ENCODE measurements at places on chromosomes 7 and 10.

GRCh38 chr10:111139567-111139966, 62.7 kb downstream of the ADRA2A start:
- no peak for DNase-seq

- no peak for DNase-seq
Measured at GRCh38 chr10:17365402-17365801, 89.0 kb downstream of the ST8SIA6 start.

DNA sequence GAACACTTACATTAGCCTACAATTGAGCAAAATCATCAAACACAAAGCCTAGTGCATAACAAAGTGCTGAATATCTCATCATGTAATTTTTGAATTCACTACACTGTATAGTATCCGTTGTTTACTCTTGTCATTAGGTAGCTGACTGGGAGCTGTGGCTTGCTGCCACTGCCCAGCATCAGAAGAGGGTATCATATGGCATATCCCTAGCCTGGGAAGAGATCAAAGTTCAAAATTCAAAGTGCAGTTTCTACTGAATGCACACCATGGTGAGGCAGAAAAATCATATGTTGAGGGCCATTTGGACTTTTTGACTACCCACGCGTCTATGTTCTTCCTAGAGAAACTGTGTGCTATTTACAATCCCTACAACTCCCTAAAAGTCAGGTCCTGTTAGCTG, 7.5 kb upstream of the ZC3HAV1 start:
- no peak for DNase-seq

DNA sequence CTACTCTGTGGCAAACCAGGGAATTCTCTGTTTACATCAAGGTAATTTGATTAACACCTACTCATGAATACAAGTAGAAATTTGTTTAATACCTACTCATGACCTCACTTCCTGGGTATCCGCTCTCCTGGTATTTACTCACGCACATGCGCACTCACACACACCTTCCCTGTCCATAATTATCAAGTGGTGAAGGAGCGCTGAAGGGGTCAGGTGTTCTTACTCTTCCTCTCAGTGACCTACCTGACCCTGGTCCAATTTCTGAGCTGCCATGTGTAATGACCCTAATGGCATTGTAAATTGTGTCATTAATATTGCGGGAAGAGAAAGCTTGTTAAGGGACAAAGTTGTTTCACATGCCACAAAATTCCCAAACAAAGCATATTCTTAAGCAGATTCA, 41.3 kb upstream of the TRIL start:
- no peak for DNase-seq

DNA sequence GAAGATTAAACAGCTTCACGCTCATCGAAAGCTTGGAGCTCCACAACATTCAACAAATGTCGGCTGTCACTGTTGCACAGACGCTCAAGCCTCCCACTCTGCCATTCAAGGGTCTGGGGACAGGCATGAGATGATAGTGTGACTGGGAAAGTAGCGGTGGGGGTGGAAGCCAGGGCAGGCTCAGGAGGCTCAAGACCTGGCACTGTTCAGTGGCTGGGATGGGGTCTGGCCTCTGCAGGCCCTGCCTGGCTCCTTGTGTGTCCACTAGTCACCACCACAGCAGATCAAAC, 13.5 kb upstream of the GTPBP4 start:
- no peak for DNase-seq

GRCh38 chr10:80281292-80281691, 8.2 kb downstream of the MAT1A start:
- no peak for DNase-seq

DNA sequence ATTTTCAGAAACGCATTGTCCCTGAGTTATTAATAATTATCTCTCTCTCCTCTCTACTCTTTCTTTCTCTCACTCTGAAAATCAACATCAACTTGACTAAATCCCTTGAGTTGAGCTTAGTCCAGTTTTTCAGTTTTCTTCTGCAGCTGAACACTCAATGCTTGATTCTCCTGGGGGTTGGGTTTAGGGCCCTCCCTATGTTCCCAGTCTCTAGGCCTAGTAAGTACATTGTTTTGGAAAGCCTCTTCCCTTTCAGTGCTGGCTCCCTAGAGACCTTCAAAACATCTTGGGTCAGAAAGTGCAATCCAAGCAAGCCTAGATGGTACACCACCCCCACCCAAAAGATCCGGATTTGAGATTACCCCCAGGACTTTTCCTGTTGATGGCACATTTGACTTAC, 488.5 kb downstream of the LRMDA start:
- no peak for DNase-seq

GRCh38 chr10:71712572-71713134, 6.9 kb downstream of the C10orf105 start:
- no peak for DNase-seq

DNA sequence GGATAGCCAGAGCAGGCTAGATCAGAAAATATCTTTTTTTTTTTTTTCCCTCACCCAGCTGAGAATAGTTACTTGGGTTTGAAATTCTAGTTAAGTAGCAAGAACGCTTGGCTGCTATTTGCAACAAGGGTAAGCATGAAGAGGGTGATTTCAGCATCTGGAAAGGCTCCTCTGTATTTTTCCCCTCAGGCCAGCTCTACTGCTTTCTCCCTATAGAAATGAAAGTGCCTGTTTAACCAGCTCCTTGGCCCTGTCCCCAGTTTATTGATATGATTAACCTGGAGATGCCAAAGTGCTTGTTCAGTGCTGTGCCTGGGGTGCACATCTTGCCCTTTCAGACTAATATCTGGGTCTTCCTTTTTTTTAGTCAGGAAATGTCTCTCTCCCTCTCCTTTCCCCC, 37.1 kb downstream of the AP3M1 start:
- DNase-seq, result no peak

DNA sequence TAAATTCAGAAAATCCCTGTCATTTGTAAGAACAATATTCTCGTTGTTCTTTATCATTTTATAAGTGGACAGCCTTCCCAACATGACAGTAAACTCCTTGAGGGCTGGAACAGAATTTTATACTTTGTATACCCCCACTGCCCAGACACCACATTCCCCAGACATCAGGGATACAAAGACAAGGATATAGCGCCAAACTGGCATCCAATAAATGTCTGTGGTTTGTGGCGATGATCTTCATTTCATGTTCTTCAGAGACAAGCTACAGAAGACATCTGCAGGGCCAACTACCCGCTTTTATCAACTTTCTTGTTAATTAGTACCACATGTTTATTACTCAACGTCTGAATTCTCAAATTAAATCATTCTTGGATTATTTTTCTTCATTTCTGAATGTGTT, 155.9 kb downstream of the ATE1 start:
- no peak for DNase-seq

DNA sequence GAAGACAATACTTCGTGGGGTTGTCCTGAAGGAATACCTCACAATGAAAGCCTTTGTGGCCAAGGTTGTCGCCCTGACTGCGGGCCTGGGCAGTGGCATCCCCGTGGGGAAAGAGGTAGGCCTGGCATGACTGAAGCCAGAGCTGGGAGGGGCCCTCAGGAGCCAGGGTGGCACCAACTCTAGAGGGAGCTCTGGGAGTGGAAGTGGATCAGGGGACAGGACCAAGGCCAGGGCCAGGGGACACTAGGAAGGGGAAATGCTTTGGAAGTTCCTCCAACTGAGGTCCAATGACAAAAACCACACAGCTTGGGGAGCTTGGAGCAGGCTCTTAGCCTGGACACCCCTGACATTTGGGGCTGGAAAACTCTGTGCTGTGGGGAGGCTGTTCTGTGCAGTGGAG, 5.8 kb downstream of the CLCN1 start:
- DNase-seq, result peak; percentile 28

DNA sequence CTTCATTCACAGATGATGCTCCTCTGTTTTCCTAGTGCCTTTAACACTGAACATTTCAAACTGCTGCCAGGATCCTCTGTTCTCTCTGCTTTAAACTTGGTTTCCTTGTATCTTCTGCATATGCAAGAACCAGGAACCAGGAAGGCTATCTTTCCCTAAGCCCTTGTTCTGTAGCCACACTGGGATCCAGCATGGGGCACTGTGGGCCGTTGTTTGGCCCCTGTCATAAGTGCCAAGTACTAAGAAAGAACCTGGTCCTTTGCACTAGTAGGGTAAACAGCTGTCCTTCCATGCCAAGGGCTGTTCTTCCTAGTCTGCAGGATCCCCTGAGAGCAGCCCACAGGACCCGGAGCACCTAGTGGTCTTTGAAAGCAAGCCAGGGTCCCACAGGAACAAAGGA, 49.0 kb upstream of the TRIM8 start:
- DNase-seq, result no peak

DNA sequence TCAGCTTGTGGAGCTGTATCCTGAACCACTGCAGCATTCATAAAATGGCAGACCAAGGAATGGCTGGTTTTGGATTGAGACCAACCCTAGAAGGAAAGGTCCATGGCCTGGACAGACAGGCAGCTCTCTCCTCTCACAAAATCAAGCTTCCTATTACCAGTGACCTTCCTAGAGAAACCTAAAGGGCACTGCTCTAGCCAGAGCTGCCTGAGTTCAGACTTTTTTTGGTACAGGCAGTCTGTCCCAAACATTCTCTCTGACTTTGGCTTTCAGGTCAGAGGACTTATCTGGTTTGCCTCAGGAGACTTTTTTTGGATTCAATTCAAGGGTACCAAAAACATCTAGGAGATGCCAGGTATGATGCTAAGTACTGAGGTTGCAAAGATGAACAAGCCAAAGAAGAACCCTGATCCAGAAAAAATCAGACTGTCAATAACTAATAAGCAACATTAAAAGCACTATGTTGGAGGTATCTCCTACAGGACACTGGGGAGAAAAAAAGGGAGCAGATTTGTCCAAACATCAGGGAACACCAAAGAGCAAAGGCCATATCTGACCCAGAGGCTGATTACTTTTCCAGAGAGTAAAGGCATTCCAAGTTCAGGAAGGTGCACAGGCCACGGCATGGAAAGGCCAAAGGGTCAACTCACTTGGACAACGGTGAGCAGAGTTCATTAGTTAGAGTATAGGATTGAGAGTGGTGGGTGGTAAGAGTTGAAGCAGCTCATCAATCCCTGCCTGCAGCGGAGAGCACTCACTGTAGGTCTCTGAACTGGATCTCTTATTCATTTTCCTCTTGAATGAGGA, 169.0 kb downstream of the CPEB3 start:
- DNase-seq, result no peak

GRCh38 chr10:73287441-73287840, 35.0 kb upstream of the MRPS16 start:
- no peak for DNase-seq

DNA sequence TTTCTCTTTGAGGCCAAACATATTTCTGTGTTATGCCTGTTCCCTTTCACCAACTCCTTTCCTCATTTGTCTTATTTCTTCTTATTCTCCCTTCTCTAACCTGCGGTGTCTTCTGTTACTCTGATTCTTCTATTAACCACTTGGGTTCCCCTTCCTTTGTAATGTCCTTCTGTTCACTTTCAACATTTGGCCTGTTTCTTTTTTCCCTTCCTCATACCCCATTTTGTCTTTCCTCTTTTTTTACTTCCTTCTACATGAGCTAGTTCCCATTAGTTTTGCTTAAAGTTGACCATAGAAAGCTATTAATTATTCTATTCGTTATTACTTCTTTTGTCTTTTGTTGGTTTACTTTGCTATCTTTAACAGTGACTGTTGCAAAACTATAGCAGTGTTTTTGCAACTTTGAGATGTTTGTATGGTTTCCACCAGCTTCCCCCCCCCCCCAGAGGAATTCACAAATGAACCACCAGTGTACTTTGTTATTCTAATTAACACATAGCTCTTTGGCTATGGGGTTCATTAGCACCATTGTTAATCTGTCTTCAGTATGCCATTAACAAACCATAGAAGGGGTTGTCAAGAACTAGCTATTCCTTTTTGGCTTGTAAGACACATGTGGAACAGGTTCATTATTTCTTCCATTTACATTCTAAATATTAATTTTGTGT, 2.9 kb downstream of the LRGUK start:
- no peak for DNase-seq
